ENCODE measurements at places on chromosomes 13 and 19.

GRCh38 chr19:31356587-31357314 is 7.5 kb upstream of the TSHZ3 start:
- peak; percentile 79 for DNase-seq

DNA sequence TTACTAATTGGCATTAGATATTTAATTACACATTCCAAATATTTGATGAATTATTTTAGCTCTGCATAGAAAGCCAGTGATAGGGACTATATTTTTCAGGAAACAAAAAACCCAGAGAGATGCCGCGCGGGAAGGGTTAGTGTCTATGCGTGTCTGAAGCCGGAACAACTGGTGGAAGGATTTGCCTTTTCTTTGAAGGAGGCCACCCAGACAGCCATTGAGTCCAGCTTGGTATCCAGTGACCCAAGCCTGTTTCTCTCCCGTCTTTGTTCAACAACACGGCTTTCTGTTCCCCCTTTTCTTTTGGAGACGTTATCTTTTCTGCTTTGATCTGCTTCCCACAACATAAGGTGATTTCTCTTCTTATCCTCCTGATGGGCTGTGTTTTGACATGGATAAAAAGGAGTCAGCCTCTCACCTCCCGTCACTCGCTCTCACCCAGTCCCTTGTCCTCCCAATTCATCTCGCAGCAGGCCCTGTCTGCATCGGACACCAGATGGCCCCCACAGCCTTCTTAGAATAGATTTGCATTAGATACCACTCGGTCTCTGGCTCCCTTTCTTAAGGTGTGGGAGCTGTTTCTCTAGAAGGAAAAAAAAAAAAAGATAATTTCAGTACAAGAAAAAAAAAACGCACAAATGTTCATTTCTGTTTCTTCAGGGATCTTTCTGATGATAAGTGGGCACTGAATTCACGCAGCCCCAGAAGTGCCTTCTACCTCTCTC is 361.8 kb downstream of the ZNF536 start:
- DNase-seq: no peak

- no peak for DNase-seq
Observed at GRCh38 chr19:18418483-18419194, 559 bp upstream of the SSBP4 start.

DNA sequence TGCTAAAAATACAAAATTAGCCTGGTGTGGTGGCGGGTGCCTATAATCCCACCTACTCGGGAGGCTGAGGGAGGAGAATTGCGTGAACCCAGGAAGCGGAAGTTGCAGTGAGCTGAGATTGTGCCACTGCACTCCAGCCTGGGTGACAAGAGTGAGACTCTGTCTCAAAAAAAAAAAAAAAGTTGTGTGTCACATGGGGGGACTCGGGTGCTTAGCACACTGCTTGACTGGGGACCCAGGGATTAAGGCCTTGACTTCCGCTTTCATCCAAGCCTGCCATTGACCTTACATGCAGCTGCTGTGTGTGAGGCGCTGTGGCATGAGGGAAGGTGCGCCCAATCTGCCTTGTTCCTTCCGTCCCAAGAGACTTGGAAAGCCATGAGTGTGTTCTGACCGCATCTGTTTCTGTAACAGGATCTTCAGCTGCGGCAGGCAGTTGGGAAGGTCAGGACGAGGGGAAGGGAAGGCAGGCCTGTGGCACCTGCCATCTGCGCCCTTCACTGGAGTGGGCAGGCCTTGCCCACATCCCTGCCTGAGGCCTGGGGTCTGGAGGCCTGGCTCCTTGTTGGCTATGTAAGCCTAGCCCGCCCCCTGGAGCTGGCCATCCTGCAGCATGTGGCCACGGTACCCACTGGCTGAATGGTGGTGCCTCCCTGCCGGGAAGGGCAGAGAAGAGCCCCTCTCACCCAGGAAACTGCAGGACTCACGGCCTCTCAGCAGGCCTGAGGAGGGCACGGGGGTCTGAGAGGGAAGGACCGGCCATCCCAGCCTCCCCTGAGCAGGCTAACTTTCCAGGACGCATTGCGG is 23.0 kb downstream of the PPP1R37 start:
- no peak for DNase-seq

DNA sequence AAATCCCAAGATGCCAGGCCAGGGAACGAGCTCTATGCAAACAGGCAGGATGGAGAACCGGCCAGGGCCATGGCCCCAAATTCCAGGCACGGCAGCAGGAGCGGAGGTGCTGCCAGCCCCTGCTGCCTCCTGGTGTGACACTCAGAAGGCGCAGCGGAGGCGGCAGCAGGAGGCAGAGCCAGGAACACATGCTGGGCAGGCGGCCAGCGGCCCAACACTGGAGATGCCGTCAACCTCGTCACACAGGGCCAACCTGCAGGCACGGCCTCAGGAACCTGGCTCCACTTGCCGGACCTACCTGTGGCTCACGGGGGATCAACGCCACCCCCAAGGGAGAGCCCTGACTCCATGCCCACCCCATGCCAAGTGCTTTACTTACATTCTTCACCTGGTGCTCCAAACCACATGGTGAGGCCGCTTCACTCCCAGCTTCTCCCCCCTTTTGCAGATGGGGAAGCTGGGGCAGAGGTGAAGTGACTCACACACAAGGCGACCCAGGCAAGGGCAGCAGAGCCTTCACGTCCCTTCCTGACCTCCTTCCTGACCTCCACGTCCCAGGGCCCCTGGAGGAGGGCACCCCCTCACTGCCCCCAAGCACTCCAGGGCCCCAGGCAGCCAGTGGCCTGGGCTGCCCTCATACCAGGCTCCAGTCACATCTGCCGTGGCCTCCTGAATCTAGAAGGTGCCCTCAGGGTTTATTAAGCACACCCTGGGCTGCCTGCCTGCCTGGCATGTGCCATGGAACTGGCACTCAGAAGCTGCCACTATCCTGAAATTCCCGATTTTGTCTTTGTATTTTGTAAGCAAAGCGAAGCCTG is 43.5 kb downstream of the GGACT start:
- DNase-seq: no peak

GRCh38 chr13:73625562-73626339 is 508.5 kb downstream of the KLF12 start:
- DNase-seq: no peak

GRCh38 chr19:56507446-56508289 is at the start of gene ZNF471:
ZNF471 (plus strand) TSS chr19:56507855; CDS start chr19:56511572, 3,717 bp downstream.
- DNase-seq: peak; percentile 86

GRCh38 chr19:39709026-39709872 is 5.0 kb downstream of the LGALS14 start:
- no peak for DNase-seq

DNA sequence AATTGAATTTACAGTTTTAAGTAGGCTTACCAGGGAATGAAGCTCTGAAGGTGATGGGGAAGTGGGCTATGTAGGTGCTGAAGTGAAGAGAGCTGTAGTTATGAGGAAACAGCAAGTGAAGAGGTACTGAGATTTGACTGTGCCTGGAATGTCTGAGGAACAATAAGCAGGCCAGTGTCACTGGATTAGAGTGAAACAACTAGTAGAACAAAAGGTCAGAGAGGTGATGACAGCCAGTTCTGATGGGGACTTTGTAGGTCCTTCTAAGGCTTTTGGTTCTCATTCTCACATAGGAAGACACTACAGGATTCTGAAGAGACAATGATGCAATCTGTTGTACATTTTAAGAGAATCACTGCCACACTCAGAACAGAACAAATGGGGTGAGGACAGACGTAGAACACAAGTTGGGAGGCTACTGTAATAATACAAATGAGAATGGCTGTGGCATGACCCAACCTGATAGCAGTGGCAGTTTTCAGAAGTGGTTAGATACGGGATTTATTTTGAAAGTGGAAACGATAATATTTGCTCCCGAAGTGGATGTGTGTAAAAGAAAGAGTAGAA is 130.8 kb downstream of the MYCBP2 start:
- DNase-seq: no peak

DNA sequence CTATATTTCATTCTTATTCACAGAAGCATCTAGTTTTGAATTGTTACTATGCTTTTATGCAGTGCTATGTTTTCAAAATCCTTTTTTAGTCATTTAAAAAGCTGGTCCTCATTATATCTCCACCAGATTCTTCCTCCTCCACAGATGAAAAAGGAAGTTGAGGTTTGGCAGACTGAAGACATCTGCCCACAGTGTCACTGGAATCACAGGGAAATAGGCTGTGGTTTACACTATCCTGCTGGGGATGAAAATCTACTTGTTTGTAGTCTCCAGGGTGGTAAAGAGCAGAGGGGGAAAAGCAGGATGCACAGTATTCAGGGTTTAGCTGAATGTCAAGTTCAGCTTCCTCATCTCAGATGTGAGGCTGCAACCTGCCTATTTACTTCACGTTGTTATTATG is 351.2 kb downstream of the DNAJC15 start:
- DNase-seq: no peak

Measured in stimulated activated CD8-positive, alpha-beta memory T cell treated with anti-CD3 and anti-CD28 coated beads, Interleukin-4, amount 100 ng/mL, for 48 hours (primary cell).